ENCODE measurements at places on chromosomes 13 and 19. TPM values are rescaled to one million over a fixed set of nuclear protein-coding genes. Genes with fewer than 3 reads are reported as not detected.

GRCh38 chr13:26561651-26562511, 4.4 kb downstream of the WASF3 start:
- no peak overlapping the region for H3K4me3 ChIP-seq
- no peaks in the 10 kb centered on the region for H3K27me3 ChIP-seq
- no peaks in the 10 kb centered on the region for H3K4me1 ChIP-seq
- no peaks in the 10 kb centered on the region for H3K36me3 ChIP-seq
- peak overlapping the region; percentile 17 for H3K27ac ChIP-seq

- no peaks in the 10 kb centered on the region for H3K27me3 ChIP-seq
- no peaks in the 10 kb centered on the region for H3K4me1 ChIP-seq
- no peak overlapping the region for H3K27ac ChIP-seq
These were observed 49.1 kb upstream of the SOX21 start for GRCh38 chr13:94761407-94761806.

GRCh38 chr13:73055813-73056564, 2.8 kb upstream of the KLF5 start:
- no peaks in the 10 kb centered on the region for H3K27me3 ChIP-seq
- H3K27ac ChIP-seq: no peak overlapping the region
- DNase-seq: no peak
- H3K4me1 ChIP-seq: no peaks in the 10 kb centered on the region

- H3K36me3 ChIP-seq: peaks cover 6% of the 10 kb centered on the region
- peak; percentile 77 for DNase-seq
- peak overlapping the region; percentile 23 for H3K4me3 ChIP-seq
These were observed 26.7 kb upstream of the ISYNA1 start for GRCh38 chr19:18464646-18465045.

GRCh38 chr13:68806125-68806524, 1301.5 kb upstream of the ATXN8OS start:
- no peaks in the 10 kb centered on the region for H3K4me1 ChIP-seq
- no peaks in the 10 kb centered on the region for H3K36me3 ChIP-seq
- no peak overlapping the region for H3K4me3 ChIP-seq
- no peaks in the 10 kb centered on the region for H3K27me3 ChIP-seq

Gene RGL3
- 9.8 TPM for total RNA-seq
